ENCODE measurements at places on chromosomes 11 and 22.

DNA sequence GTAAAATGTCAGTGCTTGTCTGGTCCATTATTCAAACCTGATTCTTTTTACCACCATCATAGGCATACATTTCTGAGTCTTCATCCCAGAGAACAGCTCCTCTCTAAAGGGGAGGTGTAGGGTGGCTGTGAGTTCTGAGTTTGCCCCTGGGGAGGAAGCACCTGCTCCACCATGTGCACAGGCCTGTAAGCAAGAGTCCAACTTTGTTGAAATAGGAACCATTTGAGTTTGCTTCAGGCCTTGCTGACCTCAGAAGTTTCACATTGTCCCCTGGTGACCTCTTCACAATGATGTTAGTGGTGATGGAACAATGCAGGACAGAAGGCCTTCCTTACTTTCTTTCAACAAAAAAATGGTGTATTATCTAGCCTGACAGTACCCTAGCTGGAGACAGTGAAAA is 54.6 kb upstream of the TOP3B start:
- DNase-seq = no peak

- DNase-seq = no peak
Observed at GRCh38 chr11:119691701-119692539, 37.1 kb downstream of the NECTIN1 start.

- no peak for DNase-seq
Observed at GRCh38 chr11:114078423-114078822, 18.9 kb downstream of the ZBTB16 start.

GRCh38 chr11:75705541-75705940 is 12.1 kb upstream of the MOGAT2 start:
- no peak for DNase-seq
